Kidney glomerular epithelial cell (primary cell): ENCODE measurements at places on chromosomes 13 and 19.
A peak's percentile ranks its signal among the peaks of the same experiment; 100 is the strongest.

GRCh38 chr19:55179606-55180484 is at the start of gene SYT5:
TSS of gene SYT5 (minus strand) at chr19:55180289. CDS start at chr19:55179041, 1,248 bp downstream.
- DNase-seq: no peak

GRCh38 chr13:50867637-50867945 is 24.1 kb upstream of the DLEU7 start:
- DNase-seq: no peak

DNA sequence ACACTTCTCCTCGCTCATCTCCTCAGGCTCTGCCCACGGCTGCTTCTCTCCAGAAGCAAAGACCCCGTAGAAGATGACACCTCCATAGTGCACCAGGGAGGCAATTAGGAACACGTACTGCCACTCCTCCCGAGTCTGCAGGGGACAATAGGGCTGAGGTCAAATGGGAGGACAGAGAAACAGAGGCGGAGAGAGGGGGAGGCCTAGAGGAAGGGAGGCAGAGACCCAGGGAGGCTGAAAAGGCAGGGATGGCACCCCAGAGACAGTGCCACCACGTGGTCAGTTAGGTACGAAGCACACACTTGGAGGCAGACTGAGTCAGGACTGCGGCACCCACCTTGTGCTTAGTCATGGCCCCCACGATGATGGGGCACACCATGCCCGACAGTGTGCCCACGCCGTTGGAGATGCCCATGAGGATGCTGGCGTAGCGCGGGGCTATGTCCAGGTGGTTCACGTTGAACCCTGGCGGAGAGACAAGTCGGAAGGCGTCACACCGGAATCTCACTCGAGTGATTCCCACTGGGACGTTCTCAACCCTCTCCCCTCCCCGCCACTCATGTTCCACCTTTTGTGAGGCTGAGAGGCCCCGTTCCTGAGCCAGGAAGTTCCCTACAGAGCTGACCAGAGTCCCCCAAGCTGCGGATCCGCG is 5.6 kb downstream of the GFY start:
- peak; percentile 19 for DNase-seq

- DNase-seq: no peak
Measured at GRCh38 chr19:6531163-6531955, 533 bp downstream of the TNFSF9 start.
